MV-4-11 (cell line): ENCODE measurements at places on chromosomes 11 and 22.

GRCh38 chr22:28024422-28024888 is 105.4 kb upstream of the PITPNB start:
- DNase-seq, result no peak

- no peak for DNase-seq
Observed at GRCh38 chr11:108286370-108286769, 63.5 kb downstream of the ATM start.

- no peak for DNase-seq
Observed at GRCh38 chr11:26228778-26229177, 103.2 kb upstream of the ANO3 start.

DNA sequence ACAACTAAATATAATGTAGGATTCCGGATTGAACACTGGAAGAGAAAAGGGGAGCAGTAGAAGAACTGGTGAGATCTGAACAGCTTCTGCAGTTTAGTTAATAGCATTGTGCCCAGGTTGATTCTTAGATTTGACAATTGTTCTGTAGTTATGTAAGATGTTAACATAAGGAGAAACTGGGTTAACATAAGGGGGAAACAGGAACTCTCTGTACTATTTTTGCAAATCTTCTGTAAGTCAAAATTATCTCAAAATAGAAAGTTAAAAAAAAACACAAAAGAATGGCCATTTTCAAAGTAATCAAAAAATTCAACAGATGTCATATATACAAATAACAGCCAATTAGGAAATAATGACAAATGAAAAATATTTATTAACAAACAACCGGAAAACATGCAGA is 18.7 kb upstream of the LRP5 start:
- DNase-seq, result peak; percentile 33

- no peak for DNase-seq
Observed at GRCh38 chr11:118263695-118264568, at the start of gene MPZL2. Gene MPZL2 (minus strand): TSS chr11:118264297. CDS start chr11:118264153, 144 bp downstream.

GRCh38 chr11:20158597-20159257 is 1.5 kb downstream of the DBX1 start:
- no peak for DNase-seq

DNA sequence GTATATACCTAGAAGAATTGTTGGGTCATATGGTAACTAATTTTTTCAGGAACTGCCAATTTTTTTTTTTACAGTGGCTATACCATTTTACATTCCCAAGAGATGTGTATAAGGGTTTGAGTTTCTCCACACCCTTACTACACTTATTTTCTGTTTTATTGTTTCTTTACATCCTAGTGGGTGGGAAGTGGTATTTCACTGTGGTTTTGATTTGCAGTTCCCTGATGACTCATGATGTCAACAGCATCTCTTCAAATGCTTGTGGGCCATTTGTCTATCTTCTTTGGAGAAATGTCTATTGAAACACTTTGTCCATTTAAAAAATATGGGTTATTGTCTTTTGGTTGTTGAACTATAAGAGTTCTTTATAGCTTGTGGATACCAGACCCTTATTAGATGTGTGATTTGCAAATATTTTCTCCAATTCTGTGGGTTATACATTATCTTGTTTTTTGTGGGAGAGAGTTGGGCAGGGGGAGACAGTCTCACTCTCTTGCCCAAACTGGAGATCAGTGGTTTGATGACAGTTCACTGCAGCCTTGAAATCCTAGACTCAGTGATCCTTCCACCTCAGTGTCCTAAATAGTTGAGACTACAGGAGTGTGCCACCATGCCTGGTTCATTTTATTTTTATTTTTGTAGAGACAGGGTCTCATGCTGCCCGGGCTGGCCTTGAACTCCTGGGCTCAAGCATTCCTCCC is 30.3 kb upstream of the PISD start:
- DNase-seq, result peak; percentile 88

GRCh38 chr11:86208572-86208971 is 36.0 kb upstream of the EED start:
- DNase-seq, result no peak

- DNase-seq, result peak; percentile 98
Observed at GRCh38 chr11:3022300-3022967, 30.3 kb upstream of the NAP1L4 start.

GRCh38 chr11:111694851-111695250 is 71.3 kb downstream of the PPP2R1B start:
- peak; percentile 76 for DNase-seq

GRCh38 chr11:123185326-123185725 is 9.7 kb downstream of the CLMP start:
- no peak for DNase-seq

DNA sequence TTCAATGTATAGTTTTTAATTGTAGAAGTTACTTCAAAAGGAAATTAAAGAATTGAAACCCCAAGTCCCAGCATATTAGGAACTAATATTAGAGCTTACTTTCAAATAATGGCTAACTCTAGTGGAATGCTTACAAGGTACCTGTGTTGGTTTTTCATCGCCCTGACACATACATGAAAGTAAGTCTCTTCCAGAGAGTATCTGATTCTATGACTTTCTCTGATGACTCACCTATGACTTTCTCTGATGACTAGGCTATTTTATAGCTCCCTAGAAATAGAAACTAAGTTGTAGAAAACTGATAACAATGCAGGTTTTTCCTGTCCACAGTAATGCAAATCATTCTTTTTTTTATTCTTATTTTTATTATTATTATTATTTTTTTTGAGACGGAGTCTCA is 33.6 kb upstream of the MMP7 start:
- DNase-seq, result peak; percentile 50

- DNase-seq, result peak; percentile 17
Observed at GRCh38 chr11:131579932-131580387, 209.5 kb downstream of the NTM start.

DNA sequence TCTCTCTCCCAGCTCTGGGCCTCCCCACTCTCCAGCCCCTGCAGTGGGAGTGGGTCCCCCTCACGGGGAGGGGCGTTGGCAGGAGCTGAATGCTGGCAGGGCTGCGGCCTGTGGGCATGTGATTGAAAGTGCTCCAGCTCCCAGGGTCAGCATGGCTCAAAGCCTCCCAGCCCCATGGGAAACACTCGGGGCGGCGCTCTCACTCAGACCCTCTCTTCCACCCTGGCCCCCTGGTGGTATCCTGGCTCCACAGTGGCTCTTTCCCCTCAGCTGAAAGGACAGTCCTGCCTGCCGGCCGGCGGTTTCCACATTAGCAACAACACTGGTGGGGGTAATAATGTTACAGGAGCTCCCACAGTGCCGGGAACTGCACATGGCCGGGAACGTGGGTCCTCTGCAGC is 35.5 kb downstream of the POLR3H start:
- DNase-seq, result no peak

- DNase-seq, result no peak
Observed at GRCh38 chr22:28222052-28222451, 303.0 kb upstream of the PITPNB start.

GRCh38 chr22:49979587-49980264 is 19.2 kb downstream of the PIM3 start:
- DNase-seq, result peak; percentile 81

DNA sequence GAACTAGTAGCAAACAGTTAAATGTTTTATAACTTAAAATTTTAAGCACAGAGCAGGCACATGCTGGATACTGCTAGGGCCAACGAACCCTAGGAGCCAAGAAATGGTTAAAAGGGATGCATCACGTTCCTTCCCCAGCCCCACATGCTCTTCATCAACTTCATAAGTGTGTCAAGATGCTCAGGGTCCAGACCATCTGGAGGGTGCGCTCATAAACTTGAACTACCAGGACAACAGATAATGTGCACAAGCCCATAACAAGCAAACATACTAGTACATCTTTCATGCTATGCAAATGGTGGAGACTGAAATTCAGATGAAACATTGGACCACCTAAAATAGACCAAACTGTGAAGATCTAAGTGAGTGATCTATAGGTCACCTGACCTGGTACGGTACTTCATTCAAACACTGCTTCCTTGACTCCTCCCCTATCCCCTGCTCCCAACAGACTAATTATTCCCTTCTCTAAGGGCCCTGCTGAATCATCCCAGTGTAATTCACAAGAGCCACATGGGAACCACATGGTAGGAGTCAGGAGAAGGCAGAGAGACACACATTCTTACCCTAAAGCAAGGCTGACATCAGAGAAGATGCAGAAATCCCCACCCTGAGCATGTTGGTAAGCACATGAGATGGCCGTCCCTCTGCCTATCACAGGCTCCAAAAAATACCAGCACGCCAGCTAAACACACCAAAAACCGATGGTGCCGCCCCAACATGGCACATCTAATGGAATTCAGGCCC is 83.9 kb downstream of the ETS1 start:
- no peak for DNase-seq

DNA sequence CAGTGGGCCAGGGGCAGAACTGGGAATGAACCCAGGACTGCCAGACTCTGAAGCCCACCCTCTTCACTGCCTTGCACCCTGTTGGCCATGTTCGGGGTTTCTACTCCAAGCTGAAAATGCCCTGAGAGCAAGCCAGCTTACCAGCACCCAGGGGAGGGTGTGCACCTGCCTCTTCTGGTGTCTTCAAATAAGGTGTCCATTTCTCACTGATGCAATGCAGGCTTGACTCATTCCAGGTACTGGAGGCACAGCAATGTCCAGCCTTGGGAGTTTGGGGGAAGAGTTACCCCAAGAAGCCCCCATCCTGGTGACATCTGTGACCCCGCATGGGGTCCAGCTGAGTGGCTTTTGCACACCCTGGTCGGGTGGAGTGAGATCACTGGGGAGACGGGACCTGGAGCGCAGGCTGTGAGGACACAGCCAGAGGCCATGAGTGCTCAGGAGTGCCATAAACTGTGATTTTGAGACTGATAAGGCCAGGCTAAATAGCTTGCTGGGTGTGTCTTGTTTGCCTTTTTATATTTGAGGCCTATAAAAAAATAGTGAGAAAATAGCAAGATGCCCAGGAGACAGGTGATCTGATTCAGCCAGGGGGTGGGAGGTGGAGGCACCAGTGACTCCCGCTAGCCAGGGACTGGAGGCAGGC is 4.6 kb upstream of the CERK start:
- DNase-seq, result no peak

- no peak for DNase-seq
Observed at GRCh38 chr22:16965083-16965482, 42.9 kb downstream of the GAB4 start.

- no peak for DNase-seq
Observed at GRCh38 chr11:68891351-68891948, 12.2 kb downstream of the MRPL21 start.

DNA sequence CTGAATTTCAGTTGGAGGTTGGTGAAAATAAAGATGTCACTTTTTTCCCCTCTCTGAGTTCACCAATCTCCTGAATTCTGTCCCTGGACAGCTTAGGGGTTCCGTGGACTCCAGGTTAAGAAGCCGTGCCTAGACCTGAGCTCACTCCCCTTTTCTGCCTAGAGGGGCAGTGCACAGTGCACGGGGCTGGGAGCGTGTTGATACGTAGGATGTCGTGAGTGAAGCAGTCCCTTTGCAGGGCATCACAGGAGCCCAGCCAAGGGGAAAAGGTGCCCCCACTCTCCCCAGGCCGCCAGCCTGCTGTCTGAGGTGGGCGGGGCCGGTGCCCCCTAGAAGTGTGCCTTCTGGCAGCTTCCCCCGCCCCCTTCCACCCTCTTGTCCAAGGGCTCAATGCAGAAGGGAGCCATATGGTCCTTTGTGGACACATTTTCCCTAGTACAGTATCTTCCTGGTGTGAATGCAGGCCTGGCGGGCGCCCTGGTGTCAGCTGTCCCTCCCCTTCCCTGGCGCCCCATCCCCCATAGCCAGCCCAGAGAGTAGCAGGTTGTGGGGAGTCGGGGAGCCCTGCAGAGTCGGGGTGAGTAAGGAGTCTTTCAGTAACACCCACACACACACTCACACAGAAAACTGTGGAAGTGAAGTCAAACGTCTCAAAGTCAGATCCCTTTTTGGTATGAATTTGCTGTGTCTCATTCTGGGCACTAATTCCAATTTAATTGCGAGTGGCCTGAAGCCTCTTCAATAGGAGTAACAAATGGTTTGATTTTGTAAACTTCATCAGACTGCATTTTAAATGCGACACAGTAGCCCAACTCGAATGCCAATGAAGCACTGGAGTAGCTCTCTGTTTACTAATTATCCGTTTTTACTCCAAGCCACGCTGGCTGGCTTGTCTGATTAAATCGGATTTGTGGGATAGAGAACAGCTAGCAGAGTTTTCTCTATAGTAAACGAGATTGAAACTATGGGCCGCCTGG is 67.5 kb upstream of the NNMT start:
- DNase-seq, result no peak

- no peak for DNase-seq
Observed at GRCh38 chr11:117748771-117749540, 48.1 kb downstream of the DSCAML1 start.

DNA sequence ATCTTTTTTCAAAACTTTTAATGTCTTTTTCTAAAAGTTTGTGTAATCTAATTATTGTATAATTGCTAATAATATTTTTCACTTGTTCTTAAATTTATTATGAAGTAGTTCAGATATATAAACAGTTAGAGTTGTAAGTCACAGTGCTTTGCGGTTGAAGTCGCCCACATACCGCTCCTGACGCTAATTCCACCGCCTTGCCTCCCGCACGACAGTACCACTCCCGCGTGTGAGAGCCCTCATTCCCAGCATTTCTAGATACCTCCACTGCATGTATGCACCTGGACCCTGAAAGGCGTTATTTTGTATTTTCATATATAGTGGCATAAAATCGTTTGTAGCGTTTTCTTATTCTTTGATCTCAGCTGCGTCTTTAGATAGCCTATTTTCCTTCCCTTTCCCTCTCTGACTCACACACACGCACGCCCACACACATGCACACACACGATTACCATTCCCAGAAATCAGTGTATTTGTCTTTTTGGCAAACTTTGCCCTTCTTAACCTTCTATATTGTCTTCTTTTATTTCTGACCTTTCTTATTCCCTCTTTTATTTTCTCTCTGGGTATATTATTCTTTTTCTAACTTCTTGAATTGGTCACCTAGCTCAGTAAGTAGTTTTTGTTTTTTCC is 56.4 kb upstream of the PITPNB start:
- no peak for DNase-seq

GRCh38 chr22:20138417-20138738 is 6.8 kb downstream of the ZDHHC8 start:
- DNase-seq, result no peak

GRCh38 chr11:122317305-122317704 is 201.3 kb upstream of the BLID start:
- DNase-seq, result no peak

- DNase-seq, result peak; percentile 96
Observed at GRCh38 chr11:76335842-76336241, 45.1 kb downstream of the THAP12 start.

GRCh38 chr11:32109592-32109991 is 18.7 kb downstream of the RCN1 start:
- DNase-seq, result no peak

- no peak for DNase-seq
Observed at GRCh38 chr11:69934861-69935494, 115.8 kb upstream of the FGF3 start.

GRCh38 chr11:111105566-111105965 is 140.0 kb upstream of the POU2AF2 start:
- no peak for DNase-seq

- peak; percentile 72 for DNase-seq
Observed at GRCh38 chr11:45031912-45032519, 81.3 kb upstream of the TP53I11 start.

DNA sequence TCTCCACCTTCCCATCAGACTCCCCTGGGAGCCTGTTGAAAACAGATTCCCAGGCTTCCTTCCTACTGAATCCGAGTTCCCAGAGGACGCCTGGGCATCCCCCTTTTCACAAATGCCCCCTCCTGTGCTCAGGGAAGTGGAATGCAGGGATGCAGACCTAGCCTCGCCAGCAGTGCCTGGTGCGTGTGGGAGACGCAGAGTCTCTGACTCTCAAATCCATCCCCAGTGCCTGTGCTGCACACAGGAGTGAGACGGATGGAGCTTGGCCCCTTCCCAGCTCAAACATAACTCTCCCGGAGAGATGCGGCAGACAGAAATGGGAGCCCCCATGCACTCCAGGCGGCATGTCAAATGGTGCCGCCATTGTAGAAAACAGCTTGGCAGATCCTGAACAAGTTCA is 62.6 kb downstream of the CTTN start:
- no peak for DNase-seq
